Right ventricle myocardium superior (tissue), 1 donor: ENCODE measurements at places on chromosomes 1 and 21. TPM values are rescaled to one million over a fixed set of nuclear protein-coding genes. Genes with fewer than 3 reads are reported as not detected.

GRCh38 chr1:2152954-2153353 lies 41.6 kb downstream of the FAAP20 start:
- no peak for DNase-seq

GRCh38 chr21:26686278-26686677 lies 113.2 kb upstream of the CYYR1 start:
- no peak for DNase-seq

The NBPF3 gene
- 3.5 TPM for total RNA-seq

The CLDN8 gene
- total RNA-seq: not detected

- DNase-seq: no peak
Measured at GRCh38 chr1:194067772-194068171, 881.4 kb upstream of the B3GALT2 start.
